ENCODE measurements at places on chromosomes 16 and 17. TPM values are rescaled to one million over a fixed set of nuclear protein-coding genes. Genes with fewer than 3 reads are reported as not detected.

Gene C17orf67
- not detected for total RNA-seq

Gene EFCAB5
- not detected for total RNA-seq

Gene C1QL1
- 1.4 TPM for total RNA-seq

Gene HOXB8
- total RNA-seq, result 1.4 TPM

Gene TENT4B
- 4.8 TPM for total RNA-seq

Gene TBC1D3C
- not detected for total RNA-seq

Gene P2RX1
- total RNA-seq, result 0.48 TPM

Gene GRAPL
- 0.72 TPM for total RNA-seq

Gene KRT33B
- total RNA-seq, result not detected

Gene CD300LF
- not detected for total RNA-seq

Gene DRC3
- 0.40 TPM for total RNA-seq

Gene KRT20
- total RNA-seq, result not detected

Gene TRPV2
- 16.9 TPM for total RNA-seq

Gene NQO1
- total RNA-seq, result 384 TPM

Gene LGALS9C
- not detected for total RNA-seq

Gene OSGIN1
- total RNA-seq, result 4.1 TPM

Gene DNASE1L2
- 6.4 TPM for total RNA-seq

Gene GLIS2
- 5.7 TPM for total RNA-seq

Gene FSCN2
- 1.1 TPM for total RNA-seq

Gene VTN
- total RNA-seq, result 1.4 TPM

Gene FNDC8
- total RNA-seq, result not detected

Gene C16orf92
- total RNA-seq, result not detected

Gene TBC1D3E
- not detected for total RNA-seq
